Muscle of back (tissue), 13 donors: ENCODE measurements at places on chromosomes 5 and 9.

- DNase-seq, result no peak
These were observed 31.6 kb downstream of the ATP6V0E1 start for GRCh38 chr5:173015192-173015591.

- DNase-seq, result peak; percentile 93
These were observed 248.6 kb upstream of the ANKRD55 start for GRCh38 chr5:56481428-56482357.

DNA sequence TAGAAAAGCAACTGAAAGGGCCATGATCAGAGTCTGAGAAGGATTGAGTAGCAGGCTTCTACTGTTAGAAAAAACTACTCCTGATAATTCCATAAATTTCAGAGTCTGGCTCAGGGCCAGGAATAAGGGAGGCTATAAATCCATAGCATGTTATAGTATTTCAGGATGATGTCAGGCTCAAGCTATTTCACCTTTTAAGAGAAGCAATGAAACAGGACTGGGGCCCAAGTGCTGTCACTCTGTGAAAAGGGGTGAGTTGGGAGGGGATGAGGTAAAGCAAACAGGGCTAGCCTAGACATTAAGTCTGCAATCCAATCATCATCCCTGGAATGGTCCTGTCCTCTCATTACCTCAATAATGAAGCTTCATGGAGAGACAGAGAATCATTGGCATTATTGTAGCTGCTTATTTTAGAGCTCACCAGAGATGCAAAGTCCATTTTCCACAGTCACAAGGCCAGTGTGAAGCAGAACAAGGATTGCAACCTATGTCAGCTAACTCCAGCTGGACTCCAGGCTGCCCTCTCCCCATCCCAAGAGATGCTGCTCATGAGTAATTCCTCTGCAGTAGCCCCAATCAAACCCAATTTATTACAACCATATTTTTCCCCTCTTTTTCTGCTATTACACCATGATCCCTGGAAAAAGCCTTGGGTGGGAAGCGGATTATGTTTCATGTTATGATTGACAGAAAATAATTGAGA is 56.0 kb downstream of the PAPPA start:
- peak; percentile 25 for DNase-seq

DNA sequence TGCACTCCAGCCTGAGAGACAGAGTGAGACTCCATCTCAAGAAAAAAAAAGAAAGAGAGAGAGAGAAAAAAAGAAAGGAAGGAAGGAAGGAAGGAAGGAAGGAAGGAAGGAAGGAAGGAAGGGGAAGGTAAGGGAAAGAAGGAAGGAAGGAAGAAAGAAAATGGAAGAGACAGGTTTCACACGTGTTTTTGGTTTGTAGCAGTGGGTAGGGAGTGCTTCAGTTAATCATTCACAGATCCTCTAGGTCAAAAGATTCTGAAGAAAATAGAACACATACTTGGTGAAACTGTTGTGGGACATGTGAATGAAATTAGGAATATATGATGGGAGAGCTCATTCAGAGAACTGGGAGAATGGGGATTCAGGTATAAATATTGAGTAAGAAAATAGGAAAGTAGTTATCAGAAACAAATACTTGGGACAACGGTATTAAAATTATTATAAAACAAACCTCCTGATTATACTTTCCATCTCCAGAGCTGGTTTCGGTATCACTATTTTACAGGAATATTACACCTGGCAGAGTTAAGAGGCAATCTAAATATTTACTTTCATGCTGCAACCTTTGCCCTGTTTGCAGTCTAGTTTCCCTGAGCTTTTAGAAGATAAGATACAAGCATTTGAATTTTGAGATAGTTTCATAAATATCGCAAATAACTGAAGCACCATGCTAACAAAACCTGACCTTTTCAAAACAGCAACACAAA is 37.2 kb downstream of the MARVELD2 start:
- no peak for DNase-seq

DNA sequence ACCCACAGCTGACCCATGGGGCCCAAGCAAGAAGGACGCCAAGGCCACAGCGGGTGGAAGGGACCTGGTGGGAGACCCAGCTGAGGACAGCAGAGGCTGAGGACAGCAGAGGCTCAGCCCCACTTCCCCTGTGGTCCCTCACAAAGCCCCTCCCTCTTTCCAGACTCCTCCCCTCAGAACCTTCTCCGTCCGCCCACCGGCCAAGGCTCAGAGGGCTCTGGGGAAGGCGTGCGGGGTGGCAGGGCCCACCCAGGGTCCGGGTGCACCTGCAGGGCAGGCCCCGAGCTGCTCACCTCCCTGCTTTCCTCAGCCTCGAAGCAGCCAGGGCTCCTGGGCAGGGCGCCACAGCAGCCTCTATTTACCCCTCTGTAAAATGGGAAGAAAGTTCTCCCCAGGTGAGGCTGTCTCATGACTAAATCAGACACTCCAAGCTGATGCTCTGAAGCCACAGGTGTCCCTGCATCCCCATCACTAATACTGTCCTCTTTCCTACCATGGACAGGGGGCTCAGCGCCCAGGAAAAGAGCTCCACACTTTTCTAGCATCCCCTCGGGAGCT is 137.9 kb upstream of the PPP1R26 start:
- DNase-seq, result no peak

- no peak for DNase-seq
These were observed 120.0 kb downstream of the FER start for GRCh38 chr5:108867656-108868055.

GRCh38 chr9:33466565-33467495 is 6.9 kb downstream of the NOL6 start:
- DNase-seq, result peak; percentile 40

DNA sequence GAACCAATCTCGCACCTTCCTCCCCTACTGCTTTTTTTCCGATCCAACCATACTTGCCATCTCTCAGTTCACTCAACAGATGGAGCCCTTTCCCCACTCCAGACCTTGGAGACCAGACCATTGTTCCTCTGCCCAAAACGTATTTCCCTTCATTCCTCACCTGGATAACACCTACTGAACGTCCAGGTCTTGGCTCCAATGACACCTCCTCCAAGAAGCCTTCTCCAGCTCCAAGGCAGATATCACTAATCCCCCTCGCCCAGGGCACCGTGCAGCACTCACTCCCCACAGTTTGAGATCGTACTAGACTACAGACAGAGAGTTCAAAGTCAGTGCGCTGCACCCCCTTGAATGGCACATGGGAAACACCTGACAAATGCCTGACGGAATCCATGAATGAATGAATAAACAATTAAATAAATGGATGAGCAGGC is 47.1 kb upstream of the AKNA start:
- peak; percentile 31 for DNase-seq

DNA sequence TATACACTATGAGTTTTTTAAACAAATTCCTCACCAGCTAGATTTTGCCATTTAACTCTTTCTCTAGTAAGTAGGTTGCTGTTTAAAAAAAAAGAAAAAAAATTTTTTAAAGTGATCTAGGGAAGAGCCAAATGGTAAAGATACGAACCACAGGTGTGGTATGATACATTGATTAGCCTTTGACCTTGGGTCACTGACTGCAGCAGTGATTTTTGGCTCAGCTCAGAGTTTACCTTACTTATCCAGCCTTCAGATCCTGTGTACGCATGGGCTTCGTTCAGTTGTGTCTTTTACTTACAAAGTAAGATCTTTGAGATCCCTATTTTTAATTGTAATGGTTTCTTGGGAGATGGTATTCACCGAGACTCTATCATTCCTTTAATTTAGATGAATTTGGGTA is 12.4 kb upstream of the GNG10 start:
- DNase-seq, result no peak

DNA sequence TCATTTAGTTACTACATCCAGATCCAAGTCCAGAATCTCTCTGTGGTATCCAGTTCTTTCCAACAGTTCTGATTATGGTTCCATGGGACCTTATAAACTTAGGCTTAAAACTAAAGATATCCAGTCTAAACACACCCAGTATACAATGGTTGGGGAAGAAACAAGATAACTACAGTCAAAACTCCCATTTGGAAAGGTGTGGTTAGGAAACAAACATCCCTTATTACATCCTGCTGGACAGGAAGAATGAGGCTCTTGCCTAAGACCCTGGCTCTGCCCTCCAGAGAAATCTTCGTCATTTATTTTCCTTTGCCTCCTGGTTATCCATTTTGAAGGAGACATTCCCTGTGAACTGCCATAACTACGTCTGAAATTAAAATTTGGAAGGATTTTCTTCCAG is 64.6 kb upstream of the EPB41L4A start:
- no peak for DNase-seq

- no peak for DNase-seq
These were observed 113.2 kb downstream of the STARD4 start for GRCh38 chr5:111399113-111399512.

GRCh38 chr5:115423541-115423940 is 121.0 kb downstream of the FEM1C start:
- DNase-seq, result peak; percentile 62

- DNase-seq, result no peak
These were observed 308.8 kb downstream of the EFNA5 start for GRCh38 chr5:107361945-107362344.

- DNase-seq, result no peak
These were observed 759 bp downstream of the GEMIN5 start for GRCh38 chr5:154937186-154937717.

GRCh38 chr9:85745203-85745602 is 3.4 kb upstream of the AGTPBP1 start:
- no peak for DNase-seq
